Stimulated activated naive CD8-positive, alpha-beta T cell treated with anti-CD3 and anti-CD28 coated beads, Interleukin-15, Interleukin-2, amounts not matched to agents 100 U/mL and 50 U/mL, for 24 hours (primary cell): ENCODE measurements at places on chromosomes 11 and 22.

- DNase-seq, result no peak
These were observed 112.5 kb downstream of the KIAA1671 start for GRCh38 chr22:25064894-25065560.

DNA sequence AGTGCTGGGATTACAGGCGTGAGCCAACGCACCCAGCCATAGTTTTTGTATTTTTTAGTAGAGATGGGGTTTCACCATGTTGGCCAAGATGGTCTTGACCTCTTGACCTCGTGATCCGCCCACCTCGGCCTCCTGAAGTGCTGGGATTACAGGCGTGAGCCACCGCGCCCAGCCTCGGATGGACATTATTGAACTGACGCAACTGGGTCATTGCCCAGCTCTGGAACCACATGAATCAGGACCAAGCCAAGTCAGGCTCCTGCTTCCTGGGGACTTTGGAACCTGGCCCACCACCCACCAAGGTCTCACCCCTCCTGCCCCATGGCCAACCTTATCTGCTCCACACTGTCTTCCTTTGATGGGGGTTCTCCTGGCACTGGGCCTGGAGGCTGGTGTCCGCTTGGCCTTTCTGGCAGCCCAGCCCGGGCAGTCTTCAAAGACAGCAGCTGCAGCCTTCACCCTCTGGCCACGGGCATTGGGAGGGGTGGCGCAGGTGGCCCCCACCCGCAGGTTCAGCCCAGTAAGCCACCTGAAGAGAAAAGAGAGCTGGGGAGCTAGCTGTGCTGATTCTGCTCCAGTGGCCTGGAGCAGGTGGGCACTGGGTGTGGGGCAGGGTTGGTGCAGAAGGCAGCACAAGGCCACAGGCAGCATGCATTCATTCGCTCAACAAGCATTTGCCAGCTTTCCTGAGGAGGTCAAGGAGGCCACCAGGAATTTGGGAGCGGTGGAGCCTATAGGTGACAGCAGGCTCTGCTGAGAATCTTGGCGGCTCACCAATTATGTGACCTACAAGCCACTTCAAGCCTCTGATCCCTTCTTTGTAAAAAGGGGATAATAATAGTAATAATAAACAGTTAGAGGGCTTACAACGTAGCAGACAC lies 5.7 kb downstream of the CHADL start:
- DNase-seq, result no peak

GRCh38 chr11:398826-399225 lies 4.8 kb downstream of the PKP3 start:
- no peak for DNase-seq

DNA sequence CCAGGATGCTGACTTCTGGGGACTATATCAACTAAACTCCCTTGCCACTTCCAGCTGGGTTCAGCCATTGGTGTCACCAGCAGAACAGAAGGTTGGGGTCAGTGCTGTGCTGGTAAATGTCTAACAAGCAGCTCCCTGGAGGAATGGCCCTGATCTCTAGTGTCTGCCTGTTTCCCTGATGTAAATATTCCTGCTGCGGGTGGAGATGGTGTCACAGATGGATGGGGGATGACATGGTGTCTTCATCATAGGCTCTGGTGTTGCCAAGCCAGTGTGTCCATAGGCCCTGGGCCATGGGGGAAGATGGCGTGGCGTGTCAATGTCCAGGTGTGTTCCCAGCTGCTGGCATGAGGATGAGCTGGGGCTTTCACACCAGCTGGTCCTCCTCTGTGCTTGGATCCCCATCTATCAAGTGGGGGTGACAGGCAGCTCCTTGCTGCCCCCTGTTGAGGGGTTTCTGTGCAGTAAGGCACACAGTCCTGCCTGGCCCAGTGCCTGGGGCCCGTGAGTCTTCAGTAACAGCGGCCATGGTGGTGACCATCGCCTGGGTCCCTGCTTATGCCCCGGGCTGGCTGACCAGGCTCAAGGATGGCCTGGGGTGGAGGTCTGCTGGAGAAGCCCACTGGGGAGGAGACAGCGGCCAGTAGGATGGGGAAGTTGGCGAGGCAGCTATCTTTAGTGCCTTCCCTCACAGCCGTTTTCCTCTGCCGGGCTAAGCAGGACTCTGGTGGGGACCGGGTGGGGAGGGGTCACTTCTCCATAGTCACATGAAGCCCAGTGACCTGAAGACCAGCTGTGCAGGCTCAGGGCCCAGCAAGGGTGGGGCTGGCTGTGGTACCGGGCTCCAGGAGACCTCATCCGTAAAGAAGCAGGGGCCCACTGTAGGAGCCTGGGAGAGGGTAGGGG lies 12.7 kb downstream of the RPL3 start:
- peak; percentile 73 for DNase-seq

GRCh38 chr22:21933910-21934309 lies 18.7 kb downstream of the PPM1F start:
- no peak for DNase-seq

GRCh38 chr22:30241576-30242371 lies 4.8 kb downstream of the LIF start:
- DNase-seq, result no peak

- DNase-seq, result peak; percentile 99
These were observed at the start of gene ZDHHC5 for GRCh38 chr11:57667736-57668433. ZDHHC5 (plus strand) TSS chr11:57668114; CDS start chr11:57673091, 4,977 bp downstream.

GRCh38 chr11:33533386-33534052 lies 167.1 kb downstream of the C11orf91 start:
- DNase-seq, result no peak

- peak; percentile 83 for DNase-seq
These were observed 2.8 kb downstream of the CHADL start for GRCh38 chr22:41237707-41238569.

DNA sequence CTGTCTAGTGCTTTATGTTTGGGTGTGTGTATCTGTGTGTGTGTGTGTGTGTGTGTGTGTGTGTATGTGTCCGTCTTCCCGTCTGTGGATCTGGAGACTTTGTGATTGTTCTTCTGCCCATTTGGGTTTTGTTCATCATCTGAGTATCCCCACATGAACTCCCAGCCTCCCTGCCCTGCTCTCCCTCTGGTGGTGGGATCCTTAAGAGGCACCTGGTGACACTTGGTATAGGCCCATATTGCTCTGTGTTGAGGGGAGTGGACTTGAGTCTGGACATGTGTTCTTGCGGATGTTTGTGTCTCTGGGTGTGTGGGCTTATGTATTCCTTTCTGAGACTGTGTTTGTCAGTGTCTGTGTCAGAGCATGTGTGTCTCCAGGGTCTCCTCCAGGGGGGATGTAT lies 15.3 kb downstream of the RCOR2 start:
- no peak for DNase-seq

DNA sequence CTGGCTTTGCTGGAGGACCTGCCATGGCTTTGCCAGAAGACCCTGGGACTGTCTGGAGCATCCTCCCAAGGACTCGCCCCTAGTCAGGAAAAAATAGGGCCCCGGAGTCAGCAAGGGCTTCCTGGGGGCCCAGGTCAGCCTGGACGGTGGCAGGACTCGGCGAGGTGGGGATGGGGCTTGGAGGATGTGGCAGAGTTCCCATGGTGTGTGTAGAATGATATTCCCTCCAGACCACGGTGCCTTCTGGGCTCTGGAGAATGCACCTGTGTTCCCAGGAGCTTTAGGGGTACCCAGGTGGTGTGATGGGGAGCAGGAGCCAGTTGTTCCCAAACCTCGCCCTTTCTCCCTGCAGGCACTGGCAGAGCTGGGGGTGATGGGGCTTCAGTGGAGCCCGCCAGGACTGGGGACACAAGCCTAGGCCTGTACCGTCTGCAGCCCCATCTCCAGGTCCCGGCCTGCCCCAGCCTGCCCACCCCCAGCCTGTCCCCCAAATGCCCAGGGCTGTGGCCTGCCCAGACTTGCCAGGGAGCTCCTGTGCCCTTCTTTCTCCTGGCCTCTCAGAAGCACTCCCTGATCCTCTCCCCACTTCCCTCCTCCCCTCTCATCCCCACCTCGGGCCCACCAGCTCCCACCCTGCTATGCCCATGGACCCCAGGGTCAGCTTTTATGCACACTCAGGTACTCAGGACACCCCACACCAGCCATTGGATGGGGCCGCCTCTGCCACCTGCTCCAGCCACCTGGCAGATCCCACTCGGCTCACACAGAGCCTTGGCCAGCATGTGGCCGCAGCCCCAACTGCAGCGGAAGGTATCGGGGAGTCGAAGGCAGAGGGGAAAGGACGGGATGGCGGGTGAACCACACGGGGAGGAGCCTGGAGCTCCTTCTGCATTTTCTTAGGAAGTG lies 82.1 kb downstream of the CDKN1C start:
- no peak for DNase-seq

DNA sequence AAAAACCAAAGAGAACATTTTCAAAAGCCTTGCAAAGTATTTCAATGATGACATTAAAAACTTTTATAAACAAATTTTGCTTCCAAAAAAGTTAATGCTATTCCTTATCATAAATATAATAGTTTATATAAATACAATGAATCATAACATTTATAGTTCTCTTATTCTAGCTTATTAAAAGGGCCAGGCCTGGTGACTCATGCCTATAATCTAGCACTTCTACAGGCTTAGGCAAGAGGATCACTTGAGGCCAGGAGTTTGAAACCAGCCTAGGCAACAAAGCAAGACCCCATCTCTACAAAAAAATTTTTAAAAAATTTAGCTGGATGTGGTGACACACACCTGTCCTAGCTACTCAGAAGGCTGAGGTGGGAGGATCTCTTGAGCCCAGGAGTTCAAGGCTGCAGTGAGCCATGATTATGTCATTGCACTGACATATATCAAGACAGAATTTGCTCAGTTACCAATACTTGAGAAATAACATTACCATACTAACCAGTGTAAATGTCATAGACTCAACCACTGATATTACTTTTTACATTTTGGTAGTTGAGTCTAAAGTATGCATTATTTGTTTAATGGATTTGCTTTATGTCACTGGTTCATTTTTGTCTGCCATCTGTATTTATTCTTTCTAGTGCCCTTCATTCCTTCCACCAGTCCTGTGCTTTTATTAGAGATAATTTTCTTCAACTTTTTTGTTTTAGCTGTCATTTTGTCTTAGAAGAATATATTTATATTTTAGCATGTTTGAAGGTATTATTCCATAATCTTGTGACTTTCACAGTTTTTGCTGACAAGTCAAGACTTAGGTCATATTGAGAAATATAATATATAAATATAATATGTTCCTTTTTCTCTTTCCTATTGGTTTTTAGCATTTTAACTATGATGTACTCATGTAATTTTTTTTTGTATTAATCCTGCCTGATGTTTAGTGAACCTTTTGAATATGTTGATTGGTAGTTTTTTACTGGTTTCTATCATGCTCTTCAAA lies 56.2 kb downstream of the CYP2R1 start:
- no peak for DNase-seq

- DNase-seq, result no peak
These were observed 11.3 kb upstream of the SYT7 start for GRCh38 chr11:61592176-61592575.
